ENCODE measurements at places on chromosomes 5 and 9.

DNA sequence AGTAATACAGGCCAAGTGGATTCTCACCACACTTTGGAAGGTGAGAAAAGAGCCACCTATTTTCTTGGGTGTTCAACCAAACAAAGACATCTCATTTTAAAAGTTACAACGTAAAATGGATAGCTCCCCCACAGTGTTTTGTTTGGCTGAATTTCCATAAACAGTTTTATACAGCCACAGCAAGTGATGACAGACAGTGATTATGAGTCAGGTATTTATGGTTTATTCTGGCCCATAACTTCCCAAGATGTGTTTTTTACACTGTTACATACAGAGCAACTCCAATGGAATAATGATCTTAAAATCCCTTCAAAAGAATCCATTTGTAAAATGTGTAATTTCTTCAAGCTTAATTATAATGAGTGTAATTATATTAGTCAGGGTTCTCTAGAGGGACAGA lies 421.3 kb downstream of the TLE1 start:
- no peak for DNase-seq

- DNase-seq: no peak
Measured at GRCh38 chr5:62127098-62127736, 178.8 kb upstream of the KIF2A start.

- no peak for DNase-seq
Measured at GRCh38 chr5:26054594-26054993, 983.8 kb downstream of the CDH9 start.

DNA sequence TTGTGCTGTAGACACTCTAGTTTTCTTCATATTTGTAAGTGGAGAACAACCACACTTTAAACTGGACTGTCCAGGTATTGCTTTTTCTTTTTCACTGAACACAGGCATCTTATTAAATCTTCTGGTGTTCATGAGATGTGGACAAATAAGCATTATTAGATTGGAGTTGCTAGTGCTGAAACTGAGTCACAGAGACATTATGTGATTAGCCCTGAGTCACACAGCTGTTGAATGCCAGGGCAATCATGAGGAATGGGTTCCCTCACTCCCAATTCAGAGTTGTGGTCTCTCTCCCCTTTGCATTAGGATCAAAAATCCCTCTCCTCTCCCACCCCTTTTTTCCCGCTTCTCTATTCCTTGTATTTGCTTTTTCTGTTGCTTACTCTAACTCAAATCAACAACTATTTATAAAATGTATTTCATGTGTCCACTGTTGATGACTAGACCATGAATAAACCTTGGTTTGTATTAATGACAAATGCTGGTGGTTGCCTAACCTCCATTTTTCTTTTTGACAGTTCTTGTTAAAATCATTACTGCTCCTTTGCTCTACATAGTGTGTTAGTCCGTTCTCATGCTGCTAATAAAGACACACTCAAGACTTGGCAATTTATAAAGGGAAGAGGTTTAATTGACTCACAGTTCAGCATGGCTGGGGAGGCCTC lies 738.2 kb downstream of the BRINP1 start:
- no peak for DNase-seq

DNA sequence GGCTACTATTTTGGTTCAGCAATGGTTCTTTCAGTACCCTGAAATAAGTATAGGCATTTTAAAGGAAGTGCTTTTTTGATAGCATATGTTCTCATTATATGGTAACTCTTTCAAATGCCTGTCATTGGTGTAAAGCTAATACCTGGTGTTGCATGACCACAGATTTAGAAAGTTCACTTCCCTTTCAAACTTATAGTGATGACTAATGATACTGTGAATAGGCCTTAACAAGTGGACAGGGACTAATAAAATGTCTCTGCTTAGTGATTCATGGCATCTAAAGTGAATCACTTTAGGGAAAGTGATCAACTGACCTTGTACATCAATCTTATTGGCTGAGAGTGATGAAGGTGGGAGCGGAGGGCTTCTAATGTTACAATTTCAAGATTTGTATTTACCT lies 21.6 kb downstream of the MRPL22 start:
- DNase-seq: no peak

- no peak for DNase-seq
Measured at GRCh38 chr9:134918646-134919045, 934 bp upstream of the FCN1 start.

GRCh38 chr5:175021321-175021720 lies 296.9 kb downstream of the MSX2 start:
- no peak for DNase-seq

DNA sequence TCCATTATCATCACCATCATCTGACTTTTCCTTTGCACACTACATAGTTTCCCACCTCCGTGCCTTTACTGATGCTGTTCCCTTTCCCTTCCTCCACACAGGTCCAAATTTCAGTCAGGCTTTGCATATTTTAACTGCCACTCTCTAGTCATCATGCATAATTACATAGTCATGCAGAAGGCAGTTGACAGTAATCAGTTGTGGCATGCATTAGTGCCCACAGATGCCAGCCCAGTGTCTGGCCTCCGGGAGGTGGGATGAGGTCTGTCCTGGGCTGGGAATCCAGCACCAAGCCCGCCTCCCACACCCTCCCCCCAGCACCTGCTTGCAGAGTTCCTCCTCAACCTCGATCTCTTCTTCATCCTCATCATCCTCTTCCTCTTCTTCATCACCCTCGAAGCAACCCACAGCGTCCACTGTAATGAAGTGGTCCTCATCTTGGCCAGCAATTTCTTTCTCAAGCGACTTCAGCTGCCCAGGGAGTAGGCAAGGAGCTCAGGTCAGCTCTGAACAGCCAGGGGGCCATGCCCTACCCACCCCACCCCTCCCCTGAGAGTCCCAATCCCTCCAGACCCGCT lies 8.8 kb downstream of the BBLN start:
- DNase-seq: no peak

- DNase-seq: no peak
Measured at GRCh38 chr9:77987880-77988525, 43.6 kb downstream of the GNAQ start.

GRCh38 chr9:111483439-111483857 lies 735 bp downstream of the ECPAS start:
- peak; percentile 11 for DNase-seq

DNA sequence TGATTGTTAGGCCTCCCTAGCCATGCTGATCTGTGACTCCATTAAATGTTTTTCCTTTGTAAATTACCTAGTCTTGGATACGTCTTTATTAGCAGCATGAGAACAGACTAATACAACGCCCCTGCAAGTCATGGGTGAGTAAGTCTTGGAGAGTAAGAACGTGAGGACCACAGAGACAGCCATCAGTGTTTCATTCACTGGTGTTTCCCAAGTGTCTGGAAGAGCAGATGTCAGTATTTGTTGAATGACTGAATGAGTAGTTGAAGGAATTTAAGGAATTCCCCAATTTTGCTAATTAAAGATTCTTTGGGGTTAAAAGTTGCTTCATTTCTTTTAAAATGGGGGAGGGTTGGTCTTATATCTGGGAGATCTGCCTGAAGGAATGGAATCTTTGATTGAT lies 178.8 kb downstream of the TRIO start:
- DNase-seq: no peak

GRCh38 chr5:175254155-175254554 lies 189.8 kb downstream of the DRD1 start:
- no peak for DNase-seq

DNA sequence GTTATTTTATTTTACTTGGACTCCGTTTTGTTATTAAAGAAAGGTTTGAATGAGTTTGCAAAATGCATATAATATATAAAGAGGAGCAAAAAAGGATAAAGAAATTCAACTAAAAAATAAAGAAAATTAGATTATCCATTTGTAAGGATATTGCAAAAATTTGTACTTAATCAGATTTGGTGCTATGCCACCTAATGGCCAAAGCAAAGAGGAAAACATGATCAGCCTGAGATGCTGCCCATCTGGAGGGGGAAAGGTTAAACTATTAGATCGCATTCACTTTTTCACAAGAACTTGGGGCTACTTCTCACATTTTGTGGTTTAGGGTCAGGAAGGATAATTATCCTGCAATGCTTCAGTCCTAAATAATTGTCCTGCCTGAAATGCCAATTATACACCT lies 350.6 kb downstream of the MLLT3 start:
- DNase-seq: no peak
